ENCODE measurements at places on chromosomes 6 and 20.

GRCh38 chr20:47315339-47316056, 41.0 kb downstream of the ZMYND8 start:
- no peak for DNase-seq

GRCh38 chr20:56755201-56755600, 126.1 kb downstream of the TFAP2C start:
- DNase-seq, result no peak

- no peak for DNase-seq
Measured at GRCh38 chr20:48205786-48206185, 420.5 kb upstream of the SULF2 start.

- no peak for DNase-seq
Measured at GRCh38 chr20:20411836-20412235, 43.9 kb downstream of the INSM1 start.

GRCh38 chr20:21622097-21622857, 83.2 kb upstream of the PAX1 start:
- no peak for DNase-seq

GRCh38 chr6:166950443-166950821, 5.9 kb downstream of the RNASET2 start:
- DNase-seq, result peak; percentile 56

DNA sequence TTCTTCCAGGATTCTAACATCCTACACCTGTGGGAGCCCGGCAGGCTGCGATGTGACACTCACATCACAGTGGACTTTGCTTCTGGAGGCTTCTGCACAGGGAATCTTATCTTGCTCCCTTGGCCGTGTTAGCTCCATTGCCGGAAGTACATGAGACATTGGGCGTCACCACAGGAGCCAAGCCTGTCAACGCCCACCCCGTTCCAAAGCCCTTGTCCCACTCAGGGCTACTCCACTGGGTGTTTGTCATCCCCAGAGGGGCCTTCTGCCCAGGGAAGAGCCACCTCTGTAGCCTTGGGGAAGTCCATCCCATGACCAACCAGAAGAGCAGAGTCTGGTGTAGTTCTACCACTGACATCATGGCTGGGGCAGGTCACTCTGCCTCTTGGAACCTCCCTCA, 1.7 kb downstream of the RAB44 start:
- no peak for DNase-seq

GRCh38 chr6:101614774-101615173, 221.3 kb downstream of the GRIK2 start:
- DNase-seq, result no peak

DNA sequence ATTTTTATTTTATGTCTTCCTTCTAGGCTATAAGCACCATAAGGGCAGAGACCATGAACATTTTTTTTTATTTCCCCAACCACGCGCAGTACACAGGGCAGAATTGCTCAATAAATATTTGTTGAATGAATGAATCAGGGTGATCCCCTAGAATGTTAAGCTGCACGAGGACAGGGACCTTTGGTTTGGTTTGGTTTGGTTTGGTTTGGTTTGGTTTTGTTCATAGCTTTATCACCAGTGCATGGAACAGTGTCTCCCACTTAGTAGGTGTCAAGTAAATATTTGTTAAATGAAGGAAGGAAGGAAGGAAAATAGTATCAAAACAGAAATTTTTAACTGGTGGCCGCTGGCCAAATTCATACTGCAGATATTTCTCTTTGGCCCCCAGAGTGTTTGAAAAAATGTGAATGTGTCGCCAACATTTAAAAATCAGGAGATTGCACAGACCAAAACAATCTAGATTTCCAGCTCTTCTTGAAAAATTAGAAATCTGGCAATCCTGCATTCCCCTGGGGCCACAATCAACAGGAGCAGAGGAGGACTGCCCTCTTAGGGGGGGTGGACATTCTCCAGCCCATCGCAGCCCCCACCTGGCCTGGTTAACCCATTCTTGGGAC, 205.3 kb downstream of the EYA2 start:
- no peak for DNase-seq

GRCh38 chr6:155687645-155688044, 232.0 kb upstream of the NOX3 start:
- DNase-seq, result no peak

GRCh38 chr6:11076540-11076939, 17.1 kb upstream of the SMIM13 start:
- DNase-seq, result no peak

- DNase-seq, result no peak
Measured at GRCh38 chr6:5998711-5999687, 7.7 kb downstream of the NRN1 start.

DNA sequence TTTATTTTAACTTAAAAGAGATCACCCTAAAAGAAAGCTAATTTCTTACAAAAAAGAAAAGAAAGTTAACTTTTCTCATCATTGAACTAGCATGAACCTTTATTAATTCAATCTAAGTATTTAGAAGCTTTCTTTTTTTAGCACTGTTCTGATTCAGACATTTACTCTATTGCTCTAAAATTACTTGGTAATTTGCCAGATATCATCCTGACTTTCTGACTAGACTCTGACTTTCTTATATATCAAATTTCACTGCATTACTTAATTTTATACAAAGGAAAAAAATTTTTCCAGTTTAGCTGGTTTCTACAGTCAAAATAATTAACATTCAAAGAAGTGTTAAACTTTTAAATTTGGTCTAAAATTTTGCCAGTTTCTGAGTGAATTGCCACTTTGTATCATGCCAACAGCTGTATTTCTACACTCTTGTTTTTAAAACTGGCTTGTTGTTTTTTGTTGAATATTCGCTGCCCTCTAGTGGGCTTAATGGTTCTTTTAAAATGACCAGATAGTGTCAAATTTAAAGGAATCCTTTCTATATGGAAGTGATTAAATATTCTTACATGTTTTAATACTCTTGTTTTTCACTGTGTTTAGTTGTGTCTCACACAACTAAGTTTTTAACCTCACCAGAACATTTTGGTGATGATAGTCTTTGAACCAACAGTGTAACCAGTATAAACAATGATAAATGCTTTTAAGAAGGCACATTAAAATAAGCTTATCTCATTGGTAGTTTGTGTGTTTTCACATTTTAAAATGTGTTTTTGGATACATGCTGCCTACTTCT, 102.0 kb downstream of the POPDC3 start:
- DNase-seq, result no peak

- no peak for DNase-seq
Measured at GRCh38 chr6:12578097-12578496, 138.5 kb upstream of the PHACTR1 start.

DNA sequence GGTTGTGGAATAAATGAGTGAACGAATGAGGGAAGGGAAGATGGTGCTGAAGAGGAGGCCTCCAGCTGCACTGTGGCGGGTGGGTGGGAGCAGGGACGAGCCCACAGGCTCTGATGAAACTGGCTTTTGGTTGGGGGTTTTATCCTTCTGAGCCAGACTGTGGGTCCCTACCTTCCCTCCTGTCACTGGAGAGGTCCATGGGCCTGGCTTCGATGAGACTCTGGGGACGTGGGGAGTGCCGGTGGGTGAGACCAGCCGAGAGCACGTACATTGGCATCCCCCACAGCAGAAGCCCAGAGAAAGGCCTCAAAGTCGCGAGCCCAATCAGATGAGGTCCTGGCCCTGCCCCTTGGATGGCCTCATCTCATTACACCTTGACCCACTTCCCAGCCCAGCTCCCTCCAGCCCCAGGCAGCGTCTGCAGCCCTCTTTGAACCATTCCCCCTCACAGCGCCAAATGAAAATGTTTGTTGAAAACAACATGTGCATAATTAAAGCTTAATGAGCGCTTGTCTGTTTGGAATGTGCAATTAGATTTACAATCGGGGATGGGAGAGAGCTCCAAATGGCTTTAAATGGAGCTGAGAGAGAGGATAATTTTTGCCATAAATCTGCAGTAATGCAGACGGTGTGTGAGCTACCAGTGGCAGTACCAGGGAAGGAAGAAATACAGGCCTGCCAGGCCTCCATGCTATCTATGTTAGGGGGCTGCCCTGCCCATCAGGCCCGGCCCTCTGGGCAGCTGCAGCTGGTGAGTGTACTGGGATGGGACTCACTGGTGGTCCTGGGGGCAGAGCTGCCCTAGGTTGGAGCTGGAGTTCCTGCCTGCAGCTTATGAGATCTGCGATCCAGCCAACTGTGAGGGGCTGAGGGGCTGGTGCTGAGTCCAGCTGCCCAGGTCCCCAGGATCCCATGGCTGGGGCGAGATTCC, 47.2 kb downstream of the TOX2 start:
- no peak for DNase-seq

- no peak for DNase-seq
Measured at GRCh38 chr6:113980937-113981554, 10.1 kb upstream of the HDAC2 start.

- no peak for DNase-seq
Measured at GRCh38 chr6:46932526-46933319, 11.0 kb upstream of the ADGRF5 start.

GRCh38 chr6:2688401-2689064, 62.2 kb downstream of the MYLK4 start:
- no peak for DNase-seq

DNA sequence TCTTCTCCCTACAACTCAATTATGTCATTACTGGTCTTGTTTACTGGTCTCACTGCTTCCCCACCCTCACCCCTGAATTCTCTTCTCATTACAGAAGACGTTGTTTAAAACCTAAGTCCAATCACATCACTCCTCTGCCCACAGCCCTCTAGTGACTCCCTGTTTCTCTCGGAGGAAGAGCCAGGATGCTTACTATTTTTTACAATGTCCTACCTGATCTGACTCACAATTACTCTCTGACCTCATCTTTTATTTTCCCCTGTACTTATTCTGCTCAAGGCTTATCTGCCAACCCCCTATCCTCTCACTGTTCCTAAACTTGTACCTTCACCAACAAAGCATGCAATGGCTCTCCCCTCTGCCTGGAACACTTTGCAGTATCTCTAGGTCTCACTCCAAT, 400.4 kb upstream of the PTCHD4 start:
- no peak for DNase-seq

DNA sequence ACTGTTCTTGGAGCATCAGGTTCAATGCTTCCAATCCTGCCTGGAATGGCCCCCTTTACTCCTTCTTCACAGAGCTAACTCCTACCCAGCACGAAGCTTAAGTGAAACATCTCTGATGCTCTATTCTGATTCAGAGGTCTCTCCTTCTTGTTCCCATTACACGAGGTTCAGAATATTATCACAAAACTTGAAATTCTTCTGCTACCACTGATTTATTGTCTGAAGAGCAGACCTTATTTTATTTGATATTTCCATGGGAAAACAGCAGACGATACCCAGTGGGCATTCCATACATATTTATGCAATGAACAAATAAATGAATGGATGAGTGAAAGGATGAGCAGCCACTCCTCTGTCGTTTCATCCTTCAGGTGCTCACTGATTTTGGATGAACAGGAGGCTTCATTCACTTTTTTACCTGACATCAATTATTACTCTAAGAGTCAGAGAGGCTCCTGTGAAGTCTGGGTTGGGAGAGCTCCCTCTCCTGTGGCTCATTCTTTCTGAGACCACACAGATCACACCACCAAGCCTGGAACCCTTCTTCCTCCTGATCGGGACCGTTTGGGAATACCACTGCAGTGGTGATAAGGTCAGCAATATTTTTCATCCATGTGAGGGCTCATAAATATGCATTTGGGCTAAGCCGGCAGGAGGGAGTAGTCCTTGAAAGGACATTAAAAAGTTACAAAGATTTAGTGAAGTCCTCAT, 25.8 kb downstream of the SMLR1 start:
- no peak for DNase-seq

DNA sequence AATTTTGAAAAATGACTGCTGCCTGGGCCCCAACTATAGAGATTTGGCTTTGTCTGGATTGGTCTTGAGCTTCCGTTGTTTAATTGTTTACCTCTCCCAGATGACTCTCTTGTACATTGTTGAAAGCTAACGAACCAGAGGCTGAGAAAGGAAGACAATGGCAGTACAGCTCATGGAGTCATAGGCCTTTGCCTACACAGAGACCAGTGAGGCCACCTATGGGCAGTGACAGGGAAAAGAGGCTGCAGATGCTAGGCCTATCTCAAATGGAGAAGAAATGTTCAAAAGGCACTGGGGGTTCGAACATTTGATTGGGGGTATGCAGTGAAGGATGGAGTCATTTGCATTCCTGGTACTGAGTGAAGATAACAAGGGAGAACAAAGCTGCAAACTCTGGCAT, 29.1 kb downstream of the OPN5 start:
- DNase-seq, result no peak

DNA sequence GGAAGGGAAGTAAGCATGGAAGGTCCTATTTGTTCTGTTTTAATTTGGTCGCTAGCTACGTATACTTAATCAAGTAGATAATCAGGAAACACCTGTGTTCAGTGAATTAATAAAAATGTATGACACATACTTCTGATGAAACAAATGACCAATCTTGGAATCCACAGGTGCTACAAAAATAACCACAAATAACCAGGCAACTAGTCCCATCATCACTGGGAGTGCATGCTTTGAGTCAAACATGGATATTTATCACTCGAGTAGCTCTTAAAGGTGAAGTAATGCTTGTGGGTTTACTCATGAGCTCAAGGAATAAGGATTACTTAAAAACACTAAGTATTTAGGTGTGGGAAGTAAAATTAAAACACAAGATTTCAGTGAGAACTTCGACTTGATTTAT, 285.6 kb upstream of the ID4 start:
- no peak for DNase-seq

GRCh38 chr6:47016909-47017308, 25.2 kb downstream of the ADGRF1 start:
- no peak for DNase-seq

DNA sequence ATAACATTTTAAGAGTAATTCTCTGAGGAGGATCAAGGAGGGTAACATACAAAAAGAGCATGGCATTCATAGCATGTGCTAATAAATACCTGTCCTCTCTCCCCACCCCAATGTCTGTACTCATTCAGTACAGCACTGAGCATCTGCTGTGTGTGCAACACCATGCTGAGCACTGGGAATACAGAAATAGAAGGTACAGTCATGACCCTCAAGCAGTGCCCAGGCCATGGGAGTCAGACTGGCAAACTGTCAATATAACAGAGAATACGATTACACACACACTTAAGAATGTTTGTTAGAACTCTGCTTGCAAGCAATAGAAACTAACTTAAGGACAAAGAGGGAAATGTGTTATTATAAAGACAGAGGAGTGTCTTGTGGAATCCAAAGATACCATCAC, 24.7 kb upstream of the ZFAND3 start:
- no peak for DNase-seq

DNA sequence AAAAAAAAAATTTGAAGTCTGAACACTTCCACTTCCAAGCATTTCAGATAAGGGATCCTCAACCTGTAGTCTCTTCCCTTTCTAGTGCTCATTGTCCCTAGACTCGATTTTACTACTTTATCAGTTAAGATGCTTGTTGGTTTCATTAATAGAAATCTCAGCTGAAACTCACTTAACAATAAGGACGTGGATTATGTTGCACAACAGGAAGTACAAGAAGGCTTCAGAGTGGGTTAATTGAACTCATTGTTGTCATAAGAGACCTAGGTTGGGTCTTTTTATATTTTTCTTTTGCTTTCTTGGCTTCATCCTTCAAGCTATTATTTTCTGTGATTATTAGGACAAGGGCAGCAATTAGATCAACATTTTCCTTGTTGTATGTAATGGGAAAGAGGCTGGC, 175.2 kb downstream of the CDKAL1 start:
- no peak for DNase-seq

Measured in CD4-positive, alpha-beta memory T cell (primary cell).